ENCODE measurements at places on chromosomes 11 and 22. TPM values are rescaled to one million over a fixed set of nuclear protein-coding genes. Genes with fewer than 3 reads are reported as not detected.

The GGT5 gene
- total RNA-seq = not detected

The HMOX1 gene
- 20.6 TPM for total RNA-seq

The ANGPTL5 gene
- not detected for total RNA-seq

The DERL3 gene
- total RNA-seq = 5.0 TPM

The CCDC87 gene
- total RNA-seq = 0.67 TPM

The OR5P2 gene
- total RNA-seq = not detected

The KRTAP5-10 gene
- not detected for total RNA-seq

The ASCL2 gene
- 0.55 TPM for total RNA-seq

The HEPHL1 gene
- not detected for total RNA-seq

The EHF gene
- 1.4 TPM for total RNA-seq

The SYT8 gene
- not detected for total RNA-seq

The CRYBA4 gene
- total RNA-seq = 0.22 TPM

The KRTAP5-1 gene
- not detected for total RNA-seq

The STX5 gene
- 24.0 TPM for total RNA-seq

The MICAL3 gene
- total RNA-seq = 11.8 TPM
